ENCODE measurements at places on chromosomes 4 and X.

- DNase-seq: no peak
These were observed 47.7 kb downstream of the ING2 start for GRCh38 chr4:183552274-183553146.

GRCh38 chrX:153380691-153381090 is 20.5 kb downstream of the PNMA6E start:
- no peak for DNase-seq

- DNase-seq: no peak
These were observed 1405.0 kb upstream of the IGFBP7 start for GRCh38 chr4:58515226-58515625.

GRCh38 chr4:53346920-53347852 is 18.7 kb downstream of the SCFD2 start:
- DNase-seq: no peak

- DNase-seq: no peak
These were observed 348.2 kb upstream of the GRIA3 start for GRCh38 chrX:122835886-122836285.

GRCh38 chrX:35380808-35381700 is 417.1 kb upstream of the MAGEB16 start:
- DNase-seq: no peak

- DNase-seq: no peak
These were observed 144.9 kb downstream of the STIM2 start for GRCh38 chr4:27005501-27005900.

- no peak for DNase-seq
These were observed 2.6 kb downstream of the FLNA start for GRCh38 chrX:154371789-154372300.

DNA sequence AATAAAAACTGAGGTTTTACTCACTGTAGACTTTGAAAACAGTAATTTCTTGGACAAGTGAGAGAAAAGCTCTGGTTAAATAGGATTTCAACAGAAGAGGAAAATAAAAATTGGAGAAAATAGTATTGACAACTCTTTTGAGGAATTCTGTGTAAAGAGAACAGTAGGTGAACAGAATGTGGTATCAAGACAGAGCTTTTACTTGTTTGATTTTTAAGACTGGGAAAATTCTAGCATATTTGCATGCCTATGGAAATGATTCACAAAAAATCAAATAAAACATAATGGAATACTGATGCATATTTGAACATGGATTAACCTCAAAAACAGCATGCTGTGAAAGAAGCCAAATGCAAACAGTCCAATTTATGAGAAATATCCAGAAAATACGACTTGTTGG is 504.6 kb downstream of the KCTD8 start:
- DNase-seq: no peak

DNA sequence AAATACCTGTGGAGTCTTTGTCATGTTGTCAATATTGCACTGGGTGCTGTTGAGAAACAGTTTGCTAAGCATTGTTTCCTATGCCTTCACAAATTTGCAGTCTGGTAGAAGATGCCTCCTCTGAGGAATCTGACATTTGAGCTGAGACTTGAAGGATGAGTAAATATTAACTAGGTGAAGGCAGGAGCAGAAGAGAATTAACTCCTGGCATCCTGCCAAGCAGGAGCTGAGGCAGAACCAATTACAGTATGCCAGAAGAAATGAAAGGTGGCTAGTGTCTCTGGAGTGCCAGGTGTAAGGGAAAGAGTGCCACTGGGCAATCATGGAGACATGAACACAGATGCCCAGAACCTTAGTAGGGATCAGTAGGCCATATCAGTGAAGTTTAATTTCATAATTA is 1778.2 kb upstream of the PCDH10 start:
- no peak for DNase-seq

DNA sequence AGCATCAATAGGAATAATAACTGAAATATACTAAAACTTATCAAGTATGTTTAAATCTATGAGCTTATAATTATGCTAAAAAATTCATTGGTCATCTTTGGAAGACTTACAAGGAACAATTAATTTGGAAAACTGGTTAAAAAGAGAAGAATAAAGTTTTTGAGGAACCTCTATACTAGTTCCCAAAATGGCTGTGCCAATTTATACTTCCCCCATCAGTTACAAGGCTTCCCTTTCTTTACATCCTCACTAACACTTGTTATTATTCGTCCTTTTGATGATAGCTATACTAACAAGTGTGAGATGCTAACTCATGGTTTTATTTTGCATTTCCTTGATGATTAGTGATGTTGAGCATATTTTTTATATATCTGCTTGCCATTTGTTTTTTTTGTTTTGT is 17.1 kb downstream of the OGT start:
- DNase-seq: no peak
